ENCODE measurements at places on chromosomes 4 and X.

- no peak for DNase-seq
Observed at GRCh38 chr4:146269228-146269653, 54.9 kb downstream of the REELD1 start.

DNA sequence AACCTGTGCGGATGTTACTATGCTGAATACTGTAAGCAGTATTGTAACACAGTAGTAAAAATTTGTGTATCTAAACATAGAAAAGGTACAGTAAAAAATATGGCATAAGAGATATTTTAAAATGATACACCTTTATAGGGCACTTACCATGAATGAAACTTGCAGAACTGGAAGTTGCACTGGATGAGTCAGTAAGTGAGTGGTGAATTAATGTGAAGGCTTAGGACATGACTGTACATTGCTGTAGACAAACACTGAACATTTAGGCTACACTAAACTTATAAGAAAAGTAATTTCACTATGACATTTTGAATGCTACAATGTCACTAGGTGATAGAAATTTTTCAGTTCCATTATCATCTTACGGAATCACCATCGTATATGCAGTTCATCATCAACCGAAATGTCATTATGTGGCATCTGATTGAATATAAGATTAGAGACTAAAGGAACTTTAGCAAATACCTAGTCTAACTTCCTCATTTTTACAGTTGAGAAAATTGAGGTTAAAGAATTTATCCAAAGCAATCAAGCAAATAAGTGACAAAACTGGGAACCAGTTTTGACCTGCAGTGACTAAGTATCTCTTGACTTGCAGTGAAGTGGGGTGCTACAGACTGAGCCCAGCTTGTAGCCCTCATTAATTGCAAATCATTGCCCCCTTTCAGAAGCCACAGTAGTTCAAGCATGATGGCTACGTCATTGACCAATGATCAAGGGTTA, 55.3 kb downstream of the EGF start:
- no peak for DNase-seq

- DNase-seq = no peak
Observed at GRCh38 chr4:177441803-177442622, at the start of gene AGA. AGA (minus strand) TSS chr4:177442437; CDS start chr4:177442375, 62 bp downstream.

GRCh38 chr4:167614866-167615265, 380.6 kb upstream of the SPOCK3 start:
- DNase-seq = no peak
